Neural crest cell (in vitro differentiated cells): ENCODE measurements at places on chromosomes 6 and 20.

DNA sequence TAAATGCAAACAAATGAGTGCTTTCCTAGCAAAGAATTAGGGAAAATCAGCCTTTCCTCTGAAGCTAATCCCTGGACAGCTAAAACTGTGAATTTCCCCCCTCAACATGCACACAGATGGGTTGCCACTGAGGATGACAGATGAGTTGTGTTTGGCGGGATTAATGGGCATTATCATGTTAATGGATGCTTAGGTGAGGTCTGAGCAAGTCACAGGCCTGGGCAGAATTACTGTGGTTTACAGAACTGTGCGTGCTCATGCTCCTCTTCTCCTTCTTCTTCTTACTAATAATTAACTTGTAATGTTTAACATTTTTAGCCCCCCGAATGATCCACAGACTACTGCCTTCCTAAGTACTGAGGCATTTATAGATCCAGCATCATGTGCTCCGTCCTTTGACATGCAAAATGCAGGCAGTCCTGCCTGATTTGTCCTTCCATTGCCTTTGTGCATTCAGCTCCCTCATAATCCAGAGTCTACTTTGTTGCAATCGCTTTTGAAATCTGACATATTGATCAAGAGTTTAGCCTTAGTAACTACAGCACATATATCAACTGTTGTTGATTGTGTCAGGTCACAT lies 753.4 kb upstream of the MMS22L start:
- H3K4me3 ChIP-seq: peak overlapping the region; percentile 21
- H3K27ac ChIP-seq: peak overlapping the region; percentile 76
- DNase-seq: no peak
- H3K36me3 ChIP-seq: no peaks in the 10 kb centered on the region
- no peaks in the 10 kb centered on the region for H3K27me3 ChIP-seq

DNA sequence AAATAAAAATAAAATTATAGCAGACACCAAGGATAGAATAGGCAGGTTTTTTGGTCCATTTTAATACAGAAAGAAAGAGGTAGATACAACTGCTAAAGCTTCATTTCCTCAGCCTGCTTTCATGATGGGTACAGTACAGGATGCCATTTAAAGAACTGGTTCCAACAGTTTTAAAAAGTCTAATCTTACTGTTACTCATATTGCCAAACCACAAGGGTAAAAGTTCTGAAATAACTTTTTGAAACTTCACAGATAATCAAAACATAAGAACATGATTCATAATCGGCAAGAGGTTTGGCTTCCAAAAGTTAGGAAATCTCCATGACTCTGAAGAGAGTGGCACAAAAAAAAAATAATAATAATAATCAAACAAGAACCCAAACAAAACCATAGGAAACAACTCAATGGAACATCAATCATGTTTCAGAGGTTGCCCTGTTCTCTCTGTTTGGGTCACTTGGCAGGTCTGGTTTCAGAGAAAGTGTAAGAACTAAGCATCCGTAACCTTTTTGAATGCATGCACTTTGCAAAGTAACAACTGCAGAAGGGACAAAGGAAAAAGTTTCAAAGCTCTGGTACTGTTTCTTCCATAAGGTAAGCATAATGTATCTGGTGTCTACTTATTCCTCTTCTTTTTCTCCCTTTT lies 79.7 kb downstream of the SMLR1 start:
- peaks cover 32% of the 10 kb centered on the region for H3K4me1 ChIP-seq
- no peaks in the 10 kb centered on the region for H3K27me3 ChIP-seq
- H3K4me3 ChIP-seq: no peak overlapping the region
- H3K36me3 ChIP-seq: peaks cover 21% of the 10 kb centered on the region
- DNase-seq: no peak
- H3K27ac ChIP-seq: no peak overlapping the region

DNA sequence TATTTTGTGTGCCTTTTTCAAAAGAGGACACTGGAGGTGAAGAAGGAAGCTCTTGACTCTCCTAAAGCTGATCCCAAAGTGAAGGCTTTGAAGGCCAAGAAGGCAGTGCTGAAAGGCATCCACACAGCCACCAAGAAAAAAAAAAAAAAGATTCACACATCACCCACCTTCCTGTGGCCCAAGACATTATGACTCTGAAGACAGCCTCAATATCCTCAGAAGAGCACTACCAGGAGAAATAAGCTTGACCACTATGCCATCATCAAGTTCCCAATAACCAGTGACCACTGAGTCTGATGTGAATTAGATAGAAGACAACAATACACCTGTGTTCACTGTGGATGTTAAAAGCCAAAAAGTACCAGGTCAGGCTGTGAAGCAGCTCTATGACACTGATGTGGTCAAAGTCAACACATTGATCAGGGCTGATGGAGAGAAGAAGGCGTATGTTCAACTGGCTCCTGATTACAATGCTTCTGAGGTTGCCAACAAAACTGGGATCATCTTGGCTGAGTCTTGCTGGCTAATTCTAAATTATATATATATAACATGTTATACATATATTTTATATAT lies 59.4 kb downstream of the PLCG1 start:
- no peaks in the 10 kb centered on the region for H3K4me1 ChIP-seq
- H3K36me3 ChIP-seq: peaks cover 39% of the 10 kb centered on the region
- no peak overlapping the region for H3K4me3 ChIP-seq
- no peaks in the 10 kb centered on the region for H3K27me3 ChIP-seq
- no peak for DNase-seq

- no peaks in the 10 kb centered on the region for H3K27me3 ChIP-seq
- no peak overlapping the region for H3K27ac ChIP-seq
- no peak for DNase-seq
- peaks cover 9% of the 10 kb centered on the region for H3K36me3 ChIP-seq
- peaks cover 23% of the 10 kb centered on the region for H3K4me1 ChIP-seq
These were observed 1.5 kb upstream of the NINL start for GRCh38 chr20:25586877-25587276.

- no peak overlapping the region for H3K4me3 ChIP-seq
- no peak overlapping the region for H3K27ac ChIP-seq
- H3K4me1 ChIP-seq: no peaks in the 10 kb centered on the region
- H3K36me3 ChIP-seq: peaks cover 12% of the 10 kb centered on the region
- H3K27me3 ChIP-seq: no peaks in the 10 kb centered on the region
- no peak for DNase-seq
These were observed 38.4 kb downstream of the CDK5RAP1 start for GRCh38 chr20:33362898-33363297.

- H3K4me1 ChIP-seq: peaks cover 4% of the 10 kb centered on the region
- no peak overlapping the region for H3K4me3 ChIP-seq
- H3K36me3 ChIP-seq: peaks cover 5% of the 10 kb centered on the region
- no peak overlapping the region for H3K27ac ChIP-seq
These were observed 20.9 kb downstream of the KCTD20 start for GRCh38 chr6:36463676-36464075.

DNA sequence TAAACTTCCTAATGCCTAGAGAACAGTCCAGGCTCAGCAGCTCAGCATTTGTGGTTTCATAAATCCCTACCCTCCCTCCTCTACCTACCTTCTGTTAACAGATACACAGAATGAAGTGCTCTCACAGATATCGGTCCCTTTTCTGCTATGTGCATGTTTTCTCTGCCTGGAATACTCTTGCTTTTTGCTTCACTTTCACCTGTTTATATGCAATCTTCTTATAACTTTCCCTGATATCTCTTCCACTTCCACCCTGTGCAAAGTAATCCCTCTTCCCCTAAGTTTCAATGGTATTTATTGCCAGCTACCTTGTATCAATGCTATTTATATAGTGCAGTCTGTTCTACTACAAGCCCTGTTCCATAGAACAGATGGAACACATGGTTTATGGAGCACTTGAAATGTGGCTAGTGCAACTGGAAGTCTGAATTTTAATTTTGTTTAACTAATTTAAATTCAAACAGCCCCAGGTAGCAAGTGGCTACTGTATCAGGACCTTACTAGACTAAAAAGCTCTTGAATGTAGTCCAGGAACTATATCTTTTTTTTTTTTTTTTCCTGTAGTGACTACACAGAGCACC lies 3.1 kb upstream of the TAB2 start:
- H3K4me1 ChIP-seq: peaks cover 16% of the 10 kb centered on the region
- H3K4me3 ChIP-seq: peak overlapping the region; percentile 52
- no peaks in the 10 kb centered on the region for H3K36me3 ChIP-seq
- no peaks in the 10 kb centered on the region for H3K27me3 ChIP-seq

DNA sequence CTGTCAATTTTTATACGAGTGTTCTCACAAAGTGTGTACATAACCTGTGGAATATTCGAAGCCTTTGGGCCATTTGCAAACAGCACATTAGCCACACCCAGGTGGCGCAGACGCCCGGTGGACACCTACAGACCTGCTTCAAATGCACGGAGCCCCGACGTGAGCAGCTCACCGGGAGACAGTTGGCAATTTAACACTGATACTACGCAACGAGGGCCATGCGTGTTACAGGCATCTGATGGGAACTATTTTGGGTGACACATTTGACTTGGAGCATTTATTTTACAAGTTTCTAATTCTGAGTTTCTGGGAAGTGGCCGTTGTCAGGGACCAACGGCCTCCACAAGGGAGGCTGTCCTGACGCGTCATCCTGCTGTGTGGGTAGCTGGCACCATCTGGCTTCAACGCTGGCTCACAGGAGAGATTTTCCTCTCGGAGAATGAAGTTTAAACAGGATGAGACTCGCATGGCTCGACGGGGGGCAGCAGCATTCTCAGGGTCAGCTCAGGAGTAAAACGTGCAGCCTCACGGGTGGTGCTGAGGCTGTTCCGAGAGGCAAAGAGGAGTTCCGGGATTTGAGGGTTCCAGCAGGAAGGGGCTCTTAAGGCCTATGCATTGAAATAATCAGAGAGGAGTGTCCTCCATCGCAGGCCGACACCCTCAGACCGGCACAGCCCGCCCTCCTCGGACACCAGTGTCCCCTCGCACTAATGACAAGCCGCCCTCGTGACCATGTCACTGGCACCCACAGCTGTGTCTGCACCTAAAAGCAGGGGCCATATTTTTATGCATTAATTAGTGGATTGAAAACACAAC lies 207.4 kb downstream of the DLL1 start:
- DNase-seq: no peak
- H3K4me1 ChIP-seq: peaks cover 35% of the 10 kb centered on the region
- no peak overlapping the region for H3K4me3 ChIP-seq
- H3K27ac ChIP-seq: peak overlapping the region; percentile 67
- H3K27me3 ChIP-seq: peaks cover 82% of the 10 kb centered on the region

DNA sequence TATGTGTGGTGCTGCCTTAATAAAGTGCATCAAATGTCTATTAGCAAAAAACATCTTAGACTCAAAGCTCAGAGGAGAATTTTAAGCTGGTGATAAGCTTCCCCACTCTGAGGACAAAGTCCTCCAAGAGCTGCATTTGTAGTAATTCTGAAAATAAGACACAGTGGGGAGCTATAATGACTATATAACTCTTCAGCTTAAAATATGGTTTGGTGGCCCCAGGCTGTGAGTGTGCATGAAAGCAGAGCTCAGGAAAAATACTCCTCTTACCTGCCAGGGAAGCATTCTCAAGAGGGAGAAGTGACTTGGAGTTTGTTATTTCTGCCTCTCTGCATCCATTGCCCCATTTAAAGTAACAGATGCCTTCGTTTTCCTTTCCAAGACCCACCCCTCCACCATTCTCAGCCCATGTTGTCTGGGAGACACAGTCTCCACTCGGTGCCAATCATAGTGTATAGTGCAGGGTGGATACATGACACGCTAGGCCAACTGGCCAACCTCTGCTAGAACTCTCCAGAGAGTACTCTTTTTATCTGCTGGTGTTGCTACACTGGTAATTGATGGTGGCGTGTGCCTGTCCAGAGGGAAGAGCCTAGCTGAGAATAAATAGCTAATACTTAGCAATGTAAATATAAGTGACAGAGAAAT lies 229.2 kb downstream of the PHF3 start:
- no peak overlapping the region for H3K27ac ChIP-seq
- no peaks in the 10 kb centered on the region for H3K4me1 ChIP-seq
- no peak for DNase-seq
- no peaks in the 10 kb centered on the region for H3K27me3 ChIP-seq
- no peak overlapping the region for H3K4me3 ChIP-seq
- no peaks in the 10 kb centered on the region for H3K36me3 ChIP-seq

GRCh38 chr6:93423542-93423941 lies 4.2 kb upstream of the EPHA7 start:
- H3K36me3 ChIP-seq: peaks cover 3% of the 10 kb centered on the region
- peak; percentile 69 for DNase-seq
- H3K27ac ChIP-seq: no peak overlapping the region
- no peaks in the 10 kb centered on the region for H3K27me3 ChIP-seq

DNA sequence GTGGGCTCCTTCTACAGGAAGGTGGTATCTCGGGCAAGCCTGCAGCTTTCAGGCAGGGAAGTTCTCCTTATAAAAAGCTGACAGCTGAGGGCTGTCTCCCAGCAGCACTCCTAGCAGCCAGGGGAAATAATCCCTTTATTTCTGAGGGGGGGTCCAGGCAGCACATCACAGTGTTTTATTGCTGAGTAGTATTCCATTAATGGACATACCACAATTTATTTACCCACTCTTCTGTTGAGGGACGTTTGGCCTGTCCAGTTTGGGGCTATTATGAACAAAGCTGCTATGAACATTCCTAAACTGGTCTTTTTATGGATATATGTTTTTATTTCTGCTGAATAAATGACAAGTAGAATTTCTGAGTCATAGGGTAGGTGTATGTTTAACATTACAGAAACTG lies 20.0 kb upstream of the PHACTR2 start:
- no peak overlapping the region for H3K27ac ChIP-seq
- peaks cover 7% of the 10 kb centered on the region for H3K36me3 ChIP-seq
- H3K4me3 ChIP-seq: no peak overlapping the region
- DNase-seq: no peak

- no peaks in the 10 kb centered on the region for H3K27me3 ChIP-seq
- H3K4me1 ChIP-seq: peaks cover 12% of the 10 kb centered on the region
- peaks cover 8% of the 10 kb centered on the region for H3K36me3 ChIP-seq
These were observed 19.5 kb downstream of the MAP1LC3A start for GRCh38 chr20:34578025-34578424.

DNA sequence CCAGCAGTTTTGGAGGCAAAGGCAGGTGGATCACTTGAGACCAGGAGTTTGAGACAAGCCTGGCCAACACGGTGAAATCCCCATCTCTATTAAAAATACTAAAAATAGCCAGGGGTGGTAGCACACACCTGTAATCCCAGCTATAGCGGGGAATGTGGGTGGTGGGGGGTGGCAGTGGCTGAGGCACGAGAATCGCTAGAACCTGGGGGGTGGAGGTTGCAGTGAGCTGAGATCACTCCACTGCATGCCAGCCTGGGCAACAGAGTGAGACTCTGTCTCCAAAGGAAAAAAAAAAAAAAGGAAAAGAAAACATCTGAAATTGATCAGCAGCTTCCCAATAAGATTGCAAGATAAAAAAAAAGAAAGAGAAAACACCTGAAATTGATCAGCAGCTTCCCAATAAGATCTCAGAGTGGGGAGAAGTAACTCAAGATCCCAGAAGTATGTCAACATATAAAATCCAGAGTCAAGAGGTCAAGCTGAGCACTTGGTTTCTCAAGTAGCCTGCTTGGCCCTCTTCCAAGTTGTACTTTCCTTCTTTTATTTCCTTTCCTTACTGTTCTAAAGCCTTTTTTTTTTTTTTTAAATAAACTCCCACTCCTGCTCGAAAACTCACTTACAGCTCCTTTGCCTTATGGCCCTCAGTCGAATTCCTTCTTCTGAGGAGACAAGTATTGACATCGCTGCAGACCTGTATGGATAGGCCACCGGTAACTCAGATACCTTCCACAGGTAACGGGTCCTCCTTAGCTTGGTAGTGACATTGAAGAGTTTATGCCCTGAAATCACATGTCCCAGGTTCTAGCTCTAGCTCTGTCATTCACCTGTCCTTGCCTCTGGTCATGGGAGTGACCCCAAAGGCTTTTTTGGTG lies 368.5 kb upstream of the SYNCRIP start:
- H3K36me3 ChIP-seq: no peaks in the 10 kb centered on the region
- H3K4me1 ChIP-seq: no peaks in the 10 kb centered on the region
- no peaks in the 10 kb centered on the region for H3K27me3 ChIP-seq
- no peak for DNase-seq
- H3K4me3 ChIP-seq: no peak overlapping the region

GRCh38 chr6:47352966-47353365 lies 43.3 kb upstream of the TNFRSF21 start:
- H3K36me3 ChIP-seq: no peaks in the 10 kb centered on the region
- no peaks in the 10 kb centered on the region for H3K4me1 ChIP-seq
- no peak overlapping the region for H3K27ac ChIP-seq
- no peaks in the 10 kb centered on the region for H3K27me3 ChIP-seq
